WTC11 (cell line): ENCODE measurements at places on chromosomes 12 and 14.

- no peak for DNase-seq
Measured at GRCh38 chr12:113184098-113184899, 979 bp downstream of the DDX54 start.

DNA sequence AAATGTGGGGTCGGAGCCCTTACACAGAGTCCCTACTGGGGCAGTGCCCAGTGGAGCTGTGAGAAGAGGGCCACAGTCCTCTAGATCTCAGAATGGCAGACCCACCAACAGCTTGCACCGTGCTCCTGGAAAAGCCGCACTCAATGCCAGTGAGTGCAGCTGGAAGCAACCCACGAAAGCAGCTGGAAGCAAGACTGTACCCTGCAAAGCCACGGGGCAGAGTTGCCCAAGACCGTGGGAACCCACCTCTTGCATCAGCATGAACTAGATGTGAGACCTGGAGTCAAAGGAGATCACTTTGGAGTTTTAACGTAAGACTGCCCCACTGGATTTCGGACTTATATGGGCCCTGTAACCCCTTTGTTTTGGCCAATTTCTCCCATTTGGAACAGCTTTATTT, 12.3 kb downstream of the GTF2A1 start:
- no peak for DNase-seq

GRCh38 chr14:75880512-75880911, 101.3 kb downstream of the TGFB3 start:
- peak; percentile 59 for DNase-seq

GRCh38 chr12:31234955-31235867, 90.7 kb downstream of the SINHCAF start:
- peak; percentile 61 for DNase-seq

DNA sequence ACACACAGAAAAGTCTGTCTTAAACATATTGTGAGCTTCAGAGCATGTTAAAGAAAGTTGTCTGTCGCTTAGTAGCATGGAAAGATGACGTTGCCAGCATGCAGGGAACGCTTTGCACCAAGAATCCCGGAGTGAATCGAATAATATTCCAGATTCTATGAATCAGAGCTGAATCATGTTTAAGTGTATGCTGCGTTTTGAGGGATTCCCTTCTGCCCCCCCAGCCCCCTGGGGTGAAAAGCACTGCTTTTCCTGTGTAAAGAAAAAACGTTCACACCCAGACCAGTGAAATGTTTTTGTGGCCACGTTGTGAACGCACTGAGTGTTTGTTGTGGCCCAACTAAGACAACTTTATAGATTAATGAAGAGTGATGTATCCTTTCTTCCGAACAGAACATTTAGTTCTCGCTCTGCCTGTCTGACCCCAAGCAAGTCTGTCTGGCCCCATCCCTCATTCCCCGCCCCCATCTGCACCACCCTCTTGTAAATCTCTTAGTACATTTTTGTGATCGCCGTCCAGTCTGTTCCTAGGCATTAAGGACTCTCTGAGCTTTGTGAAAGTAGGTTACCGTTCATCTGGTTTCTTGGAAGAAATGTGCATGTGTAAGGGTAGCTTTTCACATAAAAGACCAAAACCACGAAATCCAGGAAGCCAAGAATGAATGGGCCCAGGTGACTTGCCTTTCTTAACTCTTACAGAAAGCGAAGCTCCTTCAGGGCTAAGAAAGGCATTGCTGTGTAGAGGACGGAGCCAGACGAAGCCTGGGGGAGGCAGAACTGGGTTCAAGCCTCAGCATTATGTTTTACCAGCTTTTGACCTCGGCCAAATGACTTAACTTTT, 103.0 kb downstream of the SAMD4A start:
- no peak for DNase-seq
